Muscle of leg (tissue), 16 donors: ENCODE measurements at places on chromosomes 12 and 14. TPM values are rescaled to one million over a fixed set of nuclear protein-coding genes. Genes with fewer than 3 reads are reported as not detected.
A peak's percentile ranks its signal among the peaks of the same experiment; 100 is the strongest.

KCNC2 gene
- total RNA-seq: 0.22 TPM

C12orf54 gene
- total RNA-seq: 0.31 TPM

PRB3 gene
- not detected for total RNA-seq

AQP5 gene
- total RNA-seq: 0.71 TPM

TAS2R9 gene
- total RNA-seq: not detected

KLHDC1 gene
- 7.2 TPM for total RNA-seq

IPO4 gene
- total RNA-seq: 19.9 TPM

HOXC12 gene
- total RNA-seq: not detected

ADCY6 gene
- total RNA-seq: 25.6 TPM

DNA sequence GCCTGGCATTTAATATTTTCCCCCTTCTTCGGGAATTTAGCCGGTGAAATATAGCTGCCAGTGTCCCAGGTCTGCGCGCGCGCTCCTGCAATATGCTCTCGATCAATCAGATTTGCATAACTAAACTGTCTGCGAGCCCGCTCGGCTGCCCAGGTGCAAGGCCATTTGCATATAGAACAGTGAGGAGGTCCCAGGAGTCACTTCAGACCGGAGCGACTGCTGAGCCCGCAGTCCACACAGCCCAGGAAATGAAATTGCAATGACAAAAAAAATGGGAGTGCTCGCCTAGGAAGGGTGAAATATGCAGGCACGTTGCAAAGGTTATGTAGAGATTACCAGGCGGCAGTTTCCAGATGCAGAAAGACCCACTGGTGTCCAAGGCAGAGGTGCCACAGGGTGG is 228.5 kb downstream of the VRK1 start:
- H3K36me3 ChIP-seq: no peaks in the 10 kb centered on the region
- H3K4me3 ChIP-seq: no peak overlapping the region
- no peak overlapping the region for H3K27ac ChIP-seq
- H3K4me1 ChIP-seq: no peaks in the 10 kb centered on the region

GRCh38 chr14:57533214-57533613 is 39.6 kb upstream of the CCDC198 start:
- no peak overlapping the region for H3K4me3 ChIP-seq
- H3K4me1 ChIP-seq: no peaks in the 10 kb centered on the region
- no peaks in the 10 kb centered on the region for H3K27me3 ChIP-seq
- no peak overlapping the region for H3K27ac ChIP-seq
- peak; percentile 48 for DNase-seq

- no peak overlapping the region for H3K27ac ChIP-seq
- H3K27me3 ChIP-seq: no peaks in the 10 kb centered on the region
- H3K4me1 ChIP-seq: no peaks in the 10 kb centered on the region
- no peaks in the 10 kb centered on the region for H3K36me3 ChIP-seq
Measured at GRCh38 chr12:11513288-11513687, 117.9 kb upstream of the PRB2 start.

- no peaks in the 10 kb centered on the region for H3K4me1 ChIP-seq
- no peak for DNase-seq
- H3K4me3 ChIP-seq: no peak overlapping the region
- H3K36me3 ChIP-seq: no peaks in the 10 kb centered on the region
- H3K27ac ChIP-seq: no peak overlapping the region
- H3K27me3 ChIP-seq: no peaks in the 10 kb centered on the region
Measured at GRCh38 chr12:22738945-22739344, 114.0 kb downstream of the ETNK1 start.

GRCh38 chr12:2346416-2346815 is 293.6 kb downstream of the CACNA1C start:
- no peaks in the 10 kb centered on the region for H3K36me3 ChIP-seq
- peaks cover 19% of the 10 kb centered on the region for H3K4me1 ChIP-seq
- peaks cover 25% of the 10 kb centered on the region for H3K27me3 ChIP-seq
- H3K4me3 ChIP-seq: no peak overlapping the region
- DNase-seq: no peak

DNA sequence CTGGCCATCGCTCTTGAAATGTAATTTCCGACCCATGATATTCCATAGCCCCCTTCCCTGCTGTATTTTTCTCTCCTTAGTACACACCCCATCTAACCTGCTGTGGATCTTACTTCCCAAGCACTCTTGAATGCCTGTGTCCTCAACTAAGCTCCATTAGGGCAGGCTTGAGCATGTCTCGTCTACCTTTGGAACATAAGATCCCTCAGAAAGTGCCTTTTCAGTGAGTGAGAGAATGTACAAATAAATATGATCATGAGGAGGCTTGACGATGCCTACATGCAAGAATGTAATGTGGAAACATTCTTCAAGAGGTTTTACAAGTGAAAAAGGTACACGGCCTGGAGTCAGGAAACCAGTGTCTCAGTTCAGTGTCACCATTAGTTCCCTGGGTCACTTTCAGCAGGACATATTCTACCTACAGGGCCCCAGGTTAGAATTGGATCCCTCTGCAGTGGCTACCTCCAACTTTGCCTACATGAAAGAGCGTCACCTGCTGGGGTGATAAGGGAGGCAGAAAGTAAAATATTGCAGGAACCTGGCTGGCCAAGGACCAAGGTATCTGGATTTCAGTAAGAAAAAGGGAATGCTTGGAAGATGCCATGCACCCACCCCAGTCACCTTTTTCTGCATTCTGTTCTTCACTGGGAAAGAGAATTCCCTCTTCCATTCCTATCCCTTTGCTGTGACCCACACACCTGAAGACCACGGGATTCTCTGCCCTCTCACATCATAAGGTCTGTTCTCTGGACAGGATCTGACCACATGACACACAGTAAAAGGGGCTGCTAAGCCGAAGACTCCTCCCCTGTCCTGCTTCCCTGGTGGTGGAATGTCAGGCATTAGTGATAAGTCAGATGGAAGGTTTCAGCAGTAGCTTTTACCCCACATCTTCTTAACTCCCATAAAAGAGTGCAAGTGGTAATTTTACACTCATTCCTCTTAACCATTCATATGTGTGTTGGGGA is 24.6 kb upstream of the SERPINA1 start:
- no peak overlapping the region for H3K4me3 ChIP-seq
- DNase-seq: no peak
- H3K27ac ChIP-seq: no peak overlapping the region

DNA sequence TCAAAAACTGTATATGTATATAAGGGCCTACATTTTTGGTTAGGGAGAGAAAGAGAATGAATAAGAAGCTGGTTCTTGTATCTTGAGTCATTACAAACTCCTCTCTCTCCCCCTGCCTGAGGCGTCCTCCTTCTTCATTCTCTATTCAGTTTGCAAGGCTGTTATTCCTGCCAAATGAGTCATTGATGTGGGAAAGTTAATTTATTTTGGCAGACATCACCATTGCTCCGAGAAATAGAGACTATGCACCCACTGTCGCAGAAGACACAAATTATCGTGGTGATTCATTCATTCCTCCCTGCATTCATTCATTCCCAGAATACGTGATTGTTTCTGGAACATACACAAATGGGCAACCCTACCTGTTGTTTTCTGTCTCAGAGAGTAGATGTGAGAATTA is 112.5 kb upstream of the MED13L start:
- H3K27me3 ChIP-seq: no peaks in the 10 kb centered on the region
- no peak overlapping the region for H3K4me3 ChIP-seq
- no peak overlapping the region for H3K27ac ChIP-seq
- H3K36me3 ChIP-seq: no peaks in the 10 kb centered on the region
- H3K4me1 ChIP-seq: peaks cover 2% of the 10 kb centered on the region

DNA sequence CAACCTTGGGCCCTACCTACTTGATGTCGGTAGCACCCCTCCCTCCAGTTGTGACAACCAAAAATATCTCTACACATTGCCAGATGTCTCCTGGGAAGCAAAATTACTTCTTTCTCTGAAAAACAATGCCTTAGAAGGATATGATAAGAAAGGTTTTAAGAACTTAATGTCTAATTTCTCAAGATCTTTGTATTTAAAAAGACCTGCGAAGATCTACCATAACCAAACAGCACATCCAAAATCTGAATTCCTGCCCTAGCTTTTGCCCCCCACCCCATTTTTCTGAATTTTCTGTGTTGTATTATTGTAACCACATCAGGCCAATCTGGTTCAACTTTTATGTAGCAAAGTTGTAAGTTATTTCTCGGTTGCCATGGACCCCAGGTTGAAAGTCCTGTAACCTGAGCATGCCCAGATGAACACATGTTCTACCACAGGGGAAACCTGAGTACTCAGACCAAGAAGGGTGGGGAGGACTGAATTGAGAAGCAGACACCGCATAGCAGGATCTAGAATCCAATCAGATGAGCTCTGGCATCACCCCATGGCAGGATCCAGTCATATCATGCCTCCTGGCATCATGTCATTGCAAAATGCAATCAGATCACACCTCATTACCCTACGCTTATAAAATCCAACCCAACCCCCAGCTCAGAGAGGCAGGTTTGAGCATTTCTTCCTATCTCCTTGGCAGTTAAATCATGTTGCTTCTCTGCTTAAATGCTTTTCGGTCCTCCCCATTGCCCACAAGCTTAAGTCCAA is 8.7 kb downstream of the TMEM253 start:
- DNase-seq: peak; percentile 16
- no peaks in the 10 kb centered on the region for H3K27me3 ChIP-seq
- H3K4me3 ChIP-seq: no peak overlapping the region
- H3K4me1 ChIP-seq: peaks cover 21% of the 10 kb centered on the region
- H3K27ac ChIP-seq: no peak overlapping the region

GRCh38 chr12:54035568-54036264 is 2.9 kb downstream of the HOXC5 start:
- H3K4me3 ChIP-seq: no peak overlapping the region
- peaks cover 18% of the 10 kb centered on the region for H3K36me3 ChIP-seq
- H3K27ac ChIP-seq: no peak overlapping the region
- DNase-seq: peak; percentile 19
- peaks cover 53% of the 10 kb centered on the region for H3K27me3 ChIP-seq

- DNase-seq: peak; percentile 10
- H3K27ac ChIP-seq: no peak overlapping the region
- no peaks in the 10 kb centered on the region for H3K4me1 ChIP-seq
- H3K4me3 ChIP-seq: no peak overlapping the region
- H3K36me3 ChIP-seq: no peaks in the 10 kb centered on the region
Measured at GRCh38 chr12:29492891-29493290, 4.6 kb downstream of the OVCH1 start.

DNA sequence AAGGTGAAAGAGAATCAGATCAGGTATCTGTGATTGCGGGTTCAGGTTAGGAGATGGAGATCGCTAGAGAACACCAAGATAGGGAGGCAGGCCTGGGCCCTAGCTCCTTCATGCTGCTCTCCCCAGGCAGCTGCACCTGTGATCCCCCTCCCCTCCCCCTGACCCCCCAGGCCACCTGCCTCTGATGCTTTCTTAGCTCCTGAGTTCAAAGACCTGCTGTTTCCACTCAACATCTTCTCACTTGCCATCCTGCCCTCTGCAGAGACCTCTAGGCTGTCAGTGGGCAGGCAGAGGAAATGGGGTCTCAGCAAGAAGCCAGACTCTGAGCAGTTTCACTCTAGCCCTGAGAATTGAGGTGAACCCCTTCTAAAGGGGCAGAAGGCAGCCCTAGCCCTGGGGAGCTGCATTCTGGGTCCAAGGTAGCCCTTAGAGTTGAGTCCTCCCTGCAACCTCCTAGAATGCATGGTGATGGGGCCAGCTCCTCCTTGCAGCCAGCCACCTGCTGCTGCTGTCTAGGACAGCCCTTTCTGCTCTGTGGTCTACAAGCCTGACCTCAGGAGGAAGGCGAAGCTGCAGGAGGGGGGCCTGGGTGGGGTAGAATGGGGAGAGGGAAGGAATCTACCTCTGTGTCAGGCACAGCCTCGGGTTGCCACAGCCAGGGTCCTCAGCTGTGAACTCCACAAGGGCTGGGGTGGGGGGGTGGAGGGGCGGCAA is 6.4 kb upstream of the SLC48A1 start:
- DNase-seq: no peak
- H3K27me3 ChIP-seq: no peaks in the 10 kb centered on the region
- H3K27ac ChIP-seq: no peak overlapping the region
- no peak overlapping the region for H3K4me3 ChIP-seq
- H3K36me3 ChIP-seq: no peaks in the 10 kb centered on the region

GRCh38 chr12:58435647-58436046 is 484.7 kb downstream of the LRIG3 start:
- no peak overlapping the region for H3K27ac ChIP-seq
- no peak overlapping the region for H3K4me3 ChIP-seq
- no peaks in the 10 kb centered on the region for H3K4me1 ChIP-seq
- H3K27me3 ChIP-seq: no peaks in the 10 kb centered on the region
- no peak for DNase-seq

DNA sequence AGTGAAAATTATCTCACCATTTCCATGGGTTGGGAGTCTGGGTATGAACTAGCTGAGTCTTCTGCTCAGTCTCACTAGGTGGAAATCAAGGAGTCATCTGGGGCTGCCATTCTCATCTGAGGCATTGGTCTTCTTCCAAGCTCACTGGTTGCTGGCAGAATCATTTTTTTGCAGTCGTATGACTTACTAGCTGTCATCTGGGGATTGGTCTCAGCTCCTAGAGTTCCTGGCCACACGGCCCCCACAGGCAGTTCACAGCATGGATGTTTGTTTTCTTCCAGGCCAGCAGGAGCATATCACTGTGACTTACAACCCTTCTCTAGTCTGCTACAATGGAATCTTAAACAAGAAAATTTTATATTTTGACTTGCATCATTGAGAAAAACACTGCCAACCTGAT is 18.6 kb upstream of the OR10AD1 start:
- DNase-seq: no peak
- H3K27ac ChIP-seq: no peak overlapping the region
- H3K4me3 ChIP-seq: no peak overlapping the region
- no peaks in the 10 kb centered on the region for H3K36me3 ChIP-seq

DNA sequence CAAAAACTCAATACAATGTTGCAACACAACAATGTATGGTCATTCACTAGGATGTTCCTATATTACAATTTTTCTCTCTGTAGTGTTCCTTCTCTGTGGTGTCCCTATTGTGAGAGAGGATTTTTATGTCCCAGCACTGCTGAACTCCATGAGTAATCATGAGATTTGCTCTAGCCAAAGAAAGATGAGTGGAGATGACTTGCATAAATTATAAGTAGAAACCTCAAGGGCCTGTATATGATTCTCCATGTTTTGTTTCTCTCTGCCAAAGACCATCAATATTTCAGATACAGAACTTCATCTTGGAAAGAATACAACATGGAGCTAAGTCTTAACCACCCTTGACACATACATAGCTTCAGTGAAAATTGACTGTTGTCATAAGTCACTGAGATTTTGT is 579.1 kb downstream of the TMTC2 start:
- no peak overlapping the region for H3K4me3 ChIP-seq
- no peaks in the 10 kb centered on the region for H3K4me1 ChIP-seq
- no peaks in the 10 kb centered on the region for H3K27me3 ChIP-seq
- no peaks in the 10 kb centered on the region for H3K36me3 ChIP-seq

- peak overlapping the region; percentile 57 for H3K27ac ChIP-seq
- H3K36me3 ChIP-seq: no peaks in the 10 kb centered on the region
- peaks cover 14% of the 10 kb centered on the region for H3K4me1 ChIP-seq
- peak overlapping the region; percentile 57 for H3K4me3 ChIP-seq
- H3K27me3 ChIP-seq: peaks cover 51% of the 10 kb centered on the region
Measured at GRCh38 chr14:64880221-64881121, 764 bp upstream of the SPTB start.

- H3K4me1 ChIP-seq: no peaks in the 10 kb centered on the region
- no peak overlapping the region for H3K27ac ChIP-seq
- no peak overlapping the region for H3K4me3 ChIP-seq
- DNase-seq: no peak
- H3K36me3 ChIP-seq: peaks cover 17% of the 10 kb centered on the region
Measured at GRCh38 chr14:103348154-103348553, 14.1 kb downstream of the EIF5 start.

GRCh38 chr12:91819132-91819447 is 326.6 kb downstream of the BTG1 start:
- H3K36me3 ChIP-seq: no peaks in the 10 kb centered on the region
- H3K27me3 ChIP-seq: no peaks in the 10 kb centered on the region
- no peaks in the 10 kb centered on the region for H3K4me1 ChIP-seq
- no peak for DNase-seq

GRCh38 chr14:75229661-75230139 is 48.9 kb upstream of the FOS start:
- no peak overlapping the region for H3K27ac ChIP-seq
- H3K4me1 ChIP-seq: peaks cover 8% of the 10 kb centered on the region
- no peak for DNase-seq
- no peaks in the 10 kb centered on the region for H3K27me3 ChIP-seq
